SW 1271 (cell line): ENCODE measurements at places on chromosomes 6 and 20.

GRCh38 chr6:53065266-53066076 lies at the start of gene FBXO9:
FBXO9 (plus strand) TSS chr6:53065404; CDS start chr6:53065790, 386 bp downstream.
- DNase-seq, result no peak

DNA sequence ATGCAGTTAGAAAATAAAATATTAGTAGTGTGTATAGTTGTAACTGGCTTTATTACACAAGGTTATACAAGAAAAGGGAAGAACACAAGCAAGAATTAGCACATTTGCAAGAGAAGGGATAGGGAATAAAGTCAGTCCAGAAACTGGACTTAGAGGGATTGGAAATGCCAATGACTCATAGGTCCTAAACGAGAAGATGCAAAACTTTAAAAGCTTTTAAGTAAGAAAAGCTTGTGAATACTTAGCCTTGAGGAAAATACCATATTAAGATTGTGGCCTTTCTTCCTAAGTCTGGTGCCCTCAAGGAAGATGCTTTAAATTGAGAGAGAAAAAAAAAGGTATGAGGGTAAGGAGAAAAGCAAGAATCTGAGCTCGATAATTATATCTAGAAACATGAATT lies 102.3 kb upstream of the MCHR2 start:
- DNase-seq, result no peak

GRCh38 chr6:158293122-158293521 lies 19.1 kb upstream of the TULP4 start:
- DNase-seq, result no peak

DNA sequence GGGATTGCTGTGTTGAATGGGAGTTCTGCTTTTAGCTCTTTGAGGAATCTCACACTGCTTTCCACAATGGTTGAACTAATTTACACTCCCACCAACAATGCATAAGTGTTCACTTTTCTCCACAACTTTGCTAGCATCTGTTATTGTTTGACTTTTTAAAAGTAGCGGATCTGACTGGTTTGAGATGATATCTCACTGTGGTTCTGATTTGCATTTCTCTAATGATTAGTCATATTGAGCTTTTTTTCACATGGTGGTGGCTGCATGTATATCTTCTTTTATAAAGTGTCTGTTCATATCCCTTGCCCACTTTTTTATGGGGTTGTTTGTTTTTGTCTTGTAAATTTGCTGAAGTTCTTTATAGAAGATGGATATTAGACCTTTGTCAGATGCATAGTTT lies 588.3 kb upstream of the ADGRB3 start:
- no peak for DNase-seq

- no peak for DNase-seq
Measured at GRCh38 chr6:146149770-146150169, 120.9 kb downstream of the GRM1 start.

GRCh38 chr6:130027948-130028347 lies 9.6 kb downstream of the L3MBTL3 start:
- DNase-seq, result no peak

DNA sequence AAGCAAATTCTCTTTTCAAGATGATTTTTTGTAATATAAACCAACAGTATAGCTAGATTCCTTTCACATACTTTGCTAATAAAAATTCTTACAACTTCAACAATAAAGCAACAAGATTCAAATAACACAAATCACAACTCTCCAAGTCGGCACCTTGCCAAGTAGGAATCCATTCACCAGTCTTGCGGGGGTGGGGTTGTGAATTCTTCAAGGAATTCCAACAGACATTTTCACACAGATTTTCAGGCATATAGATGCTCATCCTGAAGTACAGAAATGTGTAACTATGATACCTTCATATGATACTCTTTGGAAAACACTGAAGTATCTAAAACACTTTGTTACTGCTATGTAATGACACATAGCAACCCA lies 36.5 kb downstream of the SCML4 start:
- no peak for DNase-seq

- DNase-seq, result no peak
Measured at GRCh38 chr6:100808638-100809275, 72.4 kb downstream of the ASCC3 start.

DNA sequence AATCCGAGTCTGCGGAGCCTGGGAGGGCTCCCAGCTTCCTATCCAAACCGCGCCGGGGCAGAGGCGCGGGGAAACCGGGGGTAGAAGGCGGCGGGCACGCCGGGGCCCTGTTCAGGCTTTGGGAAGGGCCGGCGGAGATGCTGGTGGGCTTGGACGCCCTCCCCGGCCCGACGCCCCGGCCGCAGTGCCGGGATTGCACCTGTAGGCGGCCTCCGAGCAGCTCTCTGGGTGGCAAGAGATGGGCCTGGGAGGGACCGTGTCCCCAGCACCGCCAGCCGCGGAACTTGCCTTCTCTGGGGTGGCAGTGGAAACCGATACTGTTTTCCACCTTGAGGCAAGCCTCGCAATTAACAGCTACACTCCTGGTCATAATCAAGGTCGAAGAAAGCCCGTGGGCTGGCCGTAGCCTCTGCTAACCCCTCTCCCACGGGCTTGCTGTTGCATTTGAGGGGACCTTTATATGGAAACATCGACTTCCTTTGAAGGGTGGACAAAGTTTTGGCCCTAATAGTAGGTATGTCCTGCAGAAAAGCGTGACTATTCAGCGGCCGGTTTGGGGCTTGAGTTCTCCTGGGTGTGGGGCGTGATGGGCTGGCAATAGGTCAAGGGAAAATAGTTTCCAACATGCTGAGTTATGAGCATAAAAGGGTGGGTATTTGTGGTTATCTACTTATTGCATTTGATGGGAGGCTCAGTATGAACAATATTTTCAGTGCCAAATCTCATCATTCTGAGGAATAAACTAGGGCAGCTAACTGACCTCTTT lies 1.1 kb upstream of the JAG1 start:
- DNase-seq, result peak; percentile 46

DNA sequence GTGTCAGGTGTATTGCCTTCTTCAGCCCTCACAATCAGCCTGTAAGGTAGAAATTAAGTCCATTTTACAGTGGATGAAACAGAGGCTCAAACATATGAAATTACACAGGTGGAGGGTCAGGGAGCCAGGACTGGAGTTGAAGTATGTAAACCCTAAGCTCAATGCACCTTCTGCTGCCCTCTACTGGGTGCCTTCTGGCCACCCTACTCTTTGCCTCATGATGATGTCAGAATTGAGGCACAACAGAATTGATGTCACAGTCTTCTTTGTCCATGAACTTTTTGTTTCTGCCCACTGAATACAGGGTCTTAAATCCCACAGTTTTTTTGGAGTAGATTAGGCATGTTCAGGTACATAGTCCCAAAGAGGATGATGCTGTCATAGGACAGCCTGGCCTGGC lies 400.8 kb upstream of the CHD6 start:
- no peak for DNase-seq

GRCh38 chr6:8825726-8826125 lies 390.4 kb upstream of the SLC35B3 start:
- DNase-seq, result no peak

DNA sequence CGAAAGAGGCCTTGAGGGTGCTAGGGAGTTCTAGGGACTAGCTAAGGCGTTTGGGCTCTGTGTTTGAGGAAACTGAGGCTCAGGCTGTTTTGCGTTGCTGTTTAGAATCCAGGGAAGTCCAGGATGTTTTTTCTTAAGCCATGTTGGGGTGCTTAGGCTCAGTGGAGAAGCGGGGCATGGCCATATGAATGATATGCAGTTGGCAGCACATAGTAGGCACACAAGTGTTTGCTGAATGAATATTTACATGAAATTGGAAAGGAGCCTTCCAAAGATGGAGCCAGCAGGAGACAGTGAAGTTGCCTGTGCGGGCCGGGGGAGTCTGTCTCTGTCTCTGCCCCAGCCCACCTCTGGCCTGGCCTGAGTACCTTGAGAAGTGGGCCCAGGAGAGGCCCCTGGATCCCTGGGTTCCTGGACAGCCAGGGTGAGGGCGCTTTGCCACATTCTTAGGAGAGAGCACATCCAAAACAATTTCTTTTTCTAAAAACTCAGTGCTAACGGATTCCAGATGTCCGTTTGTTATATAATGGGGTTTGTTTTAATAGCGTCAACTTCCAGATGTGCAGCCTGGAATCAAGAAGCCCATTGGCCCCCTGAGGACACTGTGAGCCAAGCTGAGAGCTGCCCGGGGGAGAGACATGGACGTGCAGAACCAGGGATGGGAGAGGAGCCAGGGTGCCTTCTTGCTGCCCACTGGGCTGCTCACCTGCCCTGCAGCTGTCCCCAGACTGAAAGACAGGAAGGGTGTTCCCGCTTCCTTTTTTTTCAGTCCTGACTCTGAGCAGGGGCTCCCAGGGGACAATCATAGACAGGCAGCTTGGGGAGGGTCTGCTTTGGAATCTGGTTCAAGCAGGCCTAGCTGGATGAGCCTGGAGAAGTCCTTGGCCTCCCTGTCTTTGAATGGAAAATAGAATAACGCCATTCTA lies 20.1 kb upstream of the EMILIN3 start:
- DNase-seq, result no peak

- no peak for DNase-seq
Measured at GRCh38 chr20:7893014-7893730, 47.1 kb downstream of the HAO1 start.

DNA sequence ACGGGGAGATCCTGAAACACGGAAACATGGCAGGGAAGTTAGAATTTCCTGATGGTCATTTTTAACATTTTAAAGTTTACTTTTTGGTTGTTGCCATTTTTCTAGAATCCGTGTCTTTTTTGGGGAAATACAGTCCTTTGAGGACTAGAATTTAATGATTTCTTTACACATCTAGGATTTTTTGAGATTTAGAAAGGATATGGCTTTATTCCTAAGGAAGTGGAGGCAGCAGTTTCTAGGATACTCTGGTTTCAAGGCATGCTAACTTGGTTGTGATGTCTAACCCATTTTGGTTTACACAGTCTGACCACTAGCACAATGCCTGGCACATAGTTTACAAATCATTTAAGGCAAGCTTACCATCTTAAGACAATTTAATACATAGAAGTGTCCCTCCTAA lies 1.1 kb upstream of the ZBTB2 start:
- no peak for DNase-seq

GRCh38 chr20:41903586-41903985 lies 285.4 kb upstream of the CHD6 start:
- no peak for DNase-seq

DNA sequence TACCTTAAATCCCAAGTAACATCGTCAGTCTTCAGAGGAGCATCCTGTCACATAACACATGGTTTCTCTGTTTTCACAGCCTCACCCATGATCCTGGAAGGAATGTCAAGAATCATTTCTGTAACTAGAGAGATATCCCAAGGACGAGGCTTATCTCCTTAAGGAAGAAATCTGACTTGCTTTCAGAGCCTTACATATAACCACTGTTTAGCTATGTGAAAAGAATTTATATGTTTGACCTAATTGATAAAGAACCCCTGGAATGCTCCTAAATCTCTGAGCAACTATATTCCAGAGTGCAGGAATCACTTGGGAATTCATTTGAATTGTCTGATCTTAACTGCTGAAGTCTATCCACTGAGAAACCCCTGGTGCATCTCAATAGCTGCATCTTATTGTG lies 243.1 kb downstream of the ALDH8A1 start:
- no peak for DNase-seq

- no peak for DNase-seq
Measured at GRCh38 chr20:7741866-7742265, 198.4 kb downstream of the HAO1 start.

GRCh38 chr20:62052842-62053464 lies 12.7 kb downstream of the TAF4 start:
- DNase-seq, result no peak

GRCh38 chr6:127762284-127762683 lies 138.6 kb downstream of the THEMIS start:
- no peak for DNase-seq

GRCh38 chr6:140500849-140501248 lies 1126.4 kb upstream of the CITED2 start:
- no peak for DNase-seq

- DNase-seq, result peak; percentile 85
Measured at GRCh38 chr6:129500958-129501739, 208.8 kb downstream of the ARHGAP18 start.

GRCh38 chr20:57612916-57613315 lies 7.3 kb downstream of the ZBP1 start:
- DNase-seq, result no peak

DNA sequence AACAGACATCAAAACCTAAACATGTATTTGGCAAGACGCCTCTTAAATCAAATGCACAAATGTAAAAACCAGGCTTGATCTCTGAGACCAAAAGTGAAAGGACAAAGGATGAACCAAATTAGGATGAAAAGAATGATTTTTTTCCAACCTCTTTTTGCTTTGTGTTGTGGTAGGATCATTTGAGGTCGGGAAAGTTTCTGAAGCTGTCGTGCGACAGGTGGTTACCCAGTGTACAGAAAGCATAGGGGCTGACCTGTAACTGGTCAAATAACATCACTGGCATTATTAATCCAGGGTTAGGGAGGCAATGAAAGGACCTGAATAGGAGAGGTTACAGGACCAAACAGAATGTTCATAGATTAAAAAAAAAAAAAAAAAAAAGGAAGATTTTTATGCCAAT lies 18.1 kb upstream of the NOL7 start:
- DNase-seq, result no peak

DNA sequence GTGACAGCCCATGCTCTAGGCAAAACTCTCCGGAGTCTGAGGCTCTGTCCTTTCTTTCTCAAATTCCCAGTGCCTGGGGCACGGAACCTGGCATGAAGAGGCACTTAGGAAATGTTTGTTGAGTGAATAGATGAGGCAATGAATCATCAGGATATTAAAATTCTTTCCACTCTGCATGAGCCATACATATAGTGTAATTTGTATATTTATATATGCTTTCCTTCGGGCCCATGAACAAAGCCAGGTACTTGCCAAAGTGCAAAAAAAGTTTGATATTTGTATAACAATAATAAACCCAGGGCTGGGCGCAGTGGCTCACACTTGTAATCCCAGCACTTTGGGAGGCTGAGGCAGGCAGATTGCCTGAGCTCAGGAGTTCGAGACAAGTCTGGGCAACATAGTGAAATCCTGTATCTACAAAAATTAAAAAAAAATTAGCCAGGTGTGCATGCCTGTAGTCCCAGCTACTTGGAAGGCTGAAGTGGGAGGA lies 212.3 kb upstream of the ZNF217 start:
- DNase-seq, result peak; percentile 89

DNA sequence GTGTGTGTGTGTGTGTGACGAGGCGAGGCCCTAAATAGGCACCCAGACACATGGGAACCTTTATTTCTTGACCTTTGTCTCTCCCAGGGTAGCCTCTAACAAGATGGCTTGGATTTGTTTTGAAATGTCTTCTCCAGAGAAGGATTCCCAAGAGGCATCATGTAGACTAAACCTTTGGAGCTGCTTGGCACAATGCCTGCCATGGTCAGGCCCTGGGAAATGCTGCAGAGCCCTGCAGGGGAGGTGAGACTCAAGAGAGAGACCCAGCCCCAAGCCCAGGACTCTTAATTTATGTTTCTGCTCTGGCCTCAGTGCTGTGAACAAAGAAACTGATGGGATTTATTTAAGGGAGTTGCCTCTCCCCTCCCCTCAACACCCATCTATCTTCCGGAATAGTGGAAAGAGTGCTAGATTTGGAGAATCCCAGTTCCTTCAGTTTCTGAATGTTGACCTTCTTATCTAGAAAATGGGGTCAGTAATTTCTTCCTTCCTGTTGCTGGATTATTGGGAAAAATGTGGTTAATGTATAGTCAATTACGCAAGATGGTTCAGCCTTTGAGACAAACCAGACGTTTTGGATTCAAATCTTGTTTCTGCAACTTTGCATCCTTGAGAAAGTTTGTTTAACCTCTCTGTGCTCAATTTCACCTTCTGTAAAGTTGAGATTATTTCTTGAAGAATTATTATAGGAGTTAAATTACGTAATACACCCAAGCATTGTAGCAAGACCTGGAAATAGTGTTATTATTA lies 434.8 kb downstream of the MAFB start:
- DNase-seq, result no peak

GRCh38 chr20:9903048-9903655 lies 64.3 kb upstream of the PAK5 start:
- no peak for DNase-seq

- no peak for DNase-seq
Measured at GRCh38 chr6:33869826-33870423, 66.1 kb upstream of the MLN start.
